ENCODE measurements at places on chromosomes 12 and 14.

DNA sequence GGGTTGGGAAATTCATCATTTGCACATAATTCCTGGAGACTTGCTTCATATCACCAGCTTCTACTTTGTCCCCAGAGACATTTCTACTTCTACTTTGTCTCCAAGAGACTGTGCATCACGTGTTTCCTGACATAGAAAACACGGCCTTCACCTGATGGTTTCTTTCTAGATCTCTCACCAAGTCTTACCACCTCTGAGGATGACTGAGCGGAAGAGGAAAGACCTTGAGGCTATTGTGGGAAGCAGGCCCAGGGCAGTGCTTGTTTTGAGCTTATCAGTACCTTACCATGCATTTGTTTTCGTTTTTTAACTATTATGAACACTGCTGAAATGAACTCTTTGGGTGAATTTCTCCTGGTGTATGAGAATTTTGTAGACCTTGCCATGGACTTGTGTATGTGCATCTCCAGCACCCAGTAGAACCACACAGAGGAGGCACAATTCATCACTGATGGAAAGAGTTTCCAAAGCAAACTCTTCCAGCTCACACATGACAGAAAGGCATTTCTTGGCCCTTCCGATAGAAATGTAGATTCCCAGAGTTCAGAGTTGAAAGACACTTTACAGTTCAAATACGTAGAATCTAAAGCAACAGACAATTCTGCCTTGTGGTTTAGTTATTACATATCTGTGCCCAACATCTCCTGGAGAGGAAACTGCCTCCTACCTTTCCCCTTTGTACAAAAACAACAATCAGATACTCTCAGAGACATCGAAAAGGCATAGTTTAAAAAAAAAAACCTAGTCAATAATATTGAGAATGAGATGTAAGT is 434.7 kb downstream of the FUT8 start:
- DNase-seq, result no peak

DNA sequence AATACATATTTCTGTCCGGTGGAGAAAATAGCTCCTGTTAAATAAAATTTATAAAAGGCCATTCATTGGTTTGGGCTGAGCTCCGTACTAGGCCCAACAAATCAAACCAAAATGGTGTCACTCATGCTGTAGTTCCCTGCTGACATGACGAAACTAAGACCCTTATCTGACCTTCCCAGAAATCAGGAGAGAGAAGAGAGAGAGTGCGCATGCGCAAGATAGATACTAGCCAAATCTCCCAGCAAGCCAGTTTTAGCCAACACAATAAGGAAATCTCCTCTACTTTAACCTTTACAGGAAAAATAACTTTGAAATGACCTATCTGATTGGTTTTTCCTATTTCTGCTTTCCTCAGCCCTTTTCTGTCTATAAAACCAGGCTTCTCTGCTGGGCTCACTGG is 152.7 kb upstream of the RMST start:
- no peak for DNase-seq

- no peak for DNase-seq
Measured at GRCh38 chr12:82596483-82596882, 90.2 kb upstream of the TMTC2 start.

DNA sequence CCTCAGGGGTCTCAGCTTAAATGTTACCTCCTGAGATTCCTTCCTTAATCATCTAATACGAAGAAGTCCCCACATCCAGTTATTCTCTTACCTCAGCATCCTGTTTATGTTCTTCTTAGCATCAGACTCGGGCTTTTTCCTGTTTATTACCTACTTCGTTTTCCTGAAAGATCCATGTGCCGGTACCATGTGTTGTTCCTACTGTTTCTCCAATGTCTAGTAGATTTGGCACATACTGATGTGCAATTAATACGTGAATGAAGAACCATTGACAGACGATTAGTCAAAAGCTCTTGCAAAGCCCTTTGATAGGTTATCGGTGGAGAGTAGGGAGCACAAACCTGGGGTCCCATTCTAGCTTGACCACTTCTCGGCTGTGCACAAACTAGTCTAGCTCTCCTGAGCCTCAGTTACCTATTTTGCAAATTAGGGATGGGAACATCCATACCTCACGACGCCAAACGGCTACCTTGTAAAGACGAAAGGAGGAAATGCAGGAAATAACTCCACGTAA is 735 bp upstream of the MAPKAPK5 start:
- DNase-seq, result no peak

DNA sequence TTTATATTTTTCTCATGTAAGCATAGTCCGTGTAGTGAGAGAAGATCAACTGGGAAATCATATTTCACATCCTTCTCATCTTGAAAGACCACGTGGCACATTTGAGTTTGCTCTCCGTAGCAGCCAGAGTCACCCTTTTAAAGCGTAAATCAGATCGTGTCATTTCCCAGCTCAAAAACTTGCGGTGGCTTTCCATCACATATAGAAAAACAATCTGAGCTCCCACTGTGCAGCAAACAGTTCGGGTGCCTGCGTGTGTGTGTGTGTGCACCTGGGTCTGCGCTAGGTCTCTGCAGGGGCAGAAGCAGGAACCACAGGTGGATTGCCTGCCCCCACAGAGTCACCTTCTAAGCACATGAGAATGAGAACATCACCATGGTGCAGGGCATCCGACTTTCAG is 338.2 kb downstream of the TRHDE start:
- no peak for DNase-seq

- DNase-seq, result peak; percentile 81
Measured at GRCh38 chr14:62443796-62444195, 601.5 kb downstream of the KCNH5 start.

GRCh38 chr14:74599946-74600345 is 12.1 kb downstream of the LTBP2 start:
- DNase-seq, result no peak

DNA sequence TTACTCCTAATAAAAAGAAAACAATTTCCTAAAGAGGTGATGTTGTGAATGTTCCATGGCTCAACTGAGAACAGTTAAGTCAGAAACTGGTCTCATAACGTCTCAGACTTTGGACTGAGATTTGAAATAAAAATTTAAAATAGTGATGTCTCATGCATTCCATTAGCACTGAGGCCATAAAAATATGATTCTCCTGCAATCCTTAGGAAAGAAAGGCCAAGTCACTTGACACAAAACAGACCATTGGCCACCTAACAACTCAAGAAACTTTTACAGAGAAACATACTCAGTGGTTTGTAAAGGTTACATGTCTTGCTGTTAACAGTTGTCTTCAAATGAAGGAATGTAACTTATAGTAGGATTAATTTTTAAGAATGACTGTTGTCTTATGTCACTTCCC is 58.1 kb downstream of the STAB2 start:
- peak; percentile 11 for DNase-seq

- DNase-seq, result no peak
Measured at GRCh38 chr12:52682938-52683574, 2.8 kb upstream of the KRT1 start.

GRCh38 chr12:28975564-28976340 is 173.3 kb upstream of the FAR2 start:
- no peak for DNase-seq

DNA sequence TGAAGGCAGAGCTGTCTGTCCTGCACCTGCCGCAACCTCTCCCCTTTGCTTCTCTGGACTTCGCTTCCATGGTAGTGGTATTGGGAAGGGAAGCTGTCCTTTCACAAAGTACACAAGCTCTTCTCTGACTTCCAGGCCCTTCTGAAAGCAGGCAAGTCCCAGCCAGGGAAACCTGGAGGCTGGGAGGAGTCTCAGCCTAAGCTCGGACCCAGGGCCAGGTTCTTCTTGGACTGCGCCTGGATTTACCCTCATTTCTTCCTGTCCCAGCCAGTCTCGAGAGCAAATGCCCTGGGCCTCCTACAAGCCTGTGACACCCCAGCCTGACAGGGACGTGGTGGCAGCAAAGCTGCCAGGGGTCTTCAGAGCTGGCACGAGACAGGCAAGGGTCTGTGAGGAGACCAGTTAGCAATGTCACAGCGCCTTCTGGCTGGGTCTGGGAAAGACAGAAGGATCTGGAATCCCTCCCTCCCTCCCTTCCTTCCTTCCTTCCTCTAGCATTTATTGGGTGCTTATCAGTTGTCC is 22.4 kb downstream of the ISCA2 start:
- DNase-seq, result no peak

DNA sequence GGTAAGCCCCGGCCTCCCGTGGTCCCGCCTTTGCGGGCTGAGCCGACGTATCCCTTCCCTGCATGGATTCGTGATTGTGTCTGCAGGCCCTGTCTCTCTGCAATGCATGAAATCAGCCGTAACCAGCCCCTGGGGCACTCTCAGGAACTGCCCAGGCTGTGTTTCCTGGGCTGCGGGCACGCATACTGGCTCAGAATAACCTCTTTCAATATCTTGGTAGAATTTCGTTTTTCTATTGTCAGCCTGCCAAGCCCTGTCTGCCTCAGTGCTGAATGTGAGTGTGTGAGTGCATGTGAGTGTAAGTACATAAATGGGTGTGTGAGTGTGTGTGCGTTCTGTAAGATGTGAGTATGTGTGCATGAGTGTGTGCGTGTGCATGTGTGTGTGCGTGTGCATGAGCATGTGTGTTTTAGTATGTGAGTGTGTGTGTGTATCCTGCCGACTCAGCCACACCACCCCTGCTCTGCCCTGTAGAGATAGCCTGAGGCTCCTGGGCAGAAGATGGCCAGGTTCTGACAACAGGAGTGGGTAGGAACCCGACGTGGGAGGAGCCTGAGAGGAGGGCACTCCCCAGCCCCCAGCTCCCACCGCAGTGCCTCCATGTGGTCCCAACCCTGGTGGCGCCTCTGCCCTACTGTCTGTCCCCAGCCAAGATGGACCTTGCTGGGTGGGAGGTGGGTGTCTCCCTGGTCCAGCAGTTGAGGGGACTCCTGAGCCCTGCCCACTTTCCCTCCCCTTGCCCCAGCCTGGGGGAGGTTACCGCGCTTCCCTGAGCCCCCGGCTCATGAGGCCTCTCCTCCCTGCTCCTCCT is 268.8 kb downstream of the ADGRD1 start:
- DNase-seq, result no peak

- peak; percentile 99 for DNase-seq
Measured at GRCh38 chr12:95217377-95218149, at the start of the genes FGD6 and VEZT. Gene FGD6, minus strand, starts transcription at chr12:95217467. Its CDS starts 227 bp downstream, at chr12:95217240. Gene VEZT, plus strand, starts transcription at chr12:95217807. Its CDS starts 44 bp downstream, at chr12:95217851.

DNA sequence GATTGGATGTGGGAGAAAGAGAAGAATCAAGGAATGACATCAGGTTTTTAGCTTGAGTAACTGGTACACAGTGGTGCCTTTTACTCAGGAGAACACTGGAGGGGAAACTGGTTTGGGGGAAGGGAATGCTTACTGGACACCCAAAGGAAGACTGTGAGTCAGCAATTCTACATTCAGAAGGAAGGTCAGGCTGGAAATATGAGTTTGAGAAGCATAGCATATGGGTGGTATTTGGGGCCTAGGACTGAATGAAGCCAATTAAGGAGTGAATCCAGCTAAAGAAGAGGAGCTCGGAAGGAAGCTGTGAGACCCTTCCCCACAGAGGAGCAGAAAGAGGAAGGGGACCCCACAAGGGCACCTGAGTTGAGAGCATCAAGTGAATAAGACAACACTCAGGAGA is 35.4 kb downstream of the DMAC2L start:
- peak; percentile 76 for DNase-seq

DNA sequence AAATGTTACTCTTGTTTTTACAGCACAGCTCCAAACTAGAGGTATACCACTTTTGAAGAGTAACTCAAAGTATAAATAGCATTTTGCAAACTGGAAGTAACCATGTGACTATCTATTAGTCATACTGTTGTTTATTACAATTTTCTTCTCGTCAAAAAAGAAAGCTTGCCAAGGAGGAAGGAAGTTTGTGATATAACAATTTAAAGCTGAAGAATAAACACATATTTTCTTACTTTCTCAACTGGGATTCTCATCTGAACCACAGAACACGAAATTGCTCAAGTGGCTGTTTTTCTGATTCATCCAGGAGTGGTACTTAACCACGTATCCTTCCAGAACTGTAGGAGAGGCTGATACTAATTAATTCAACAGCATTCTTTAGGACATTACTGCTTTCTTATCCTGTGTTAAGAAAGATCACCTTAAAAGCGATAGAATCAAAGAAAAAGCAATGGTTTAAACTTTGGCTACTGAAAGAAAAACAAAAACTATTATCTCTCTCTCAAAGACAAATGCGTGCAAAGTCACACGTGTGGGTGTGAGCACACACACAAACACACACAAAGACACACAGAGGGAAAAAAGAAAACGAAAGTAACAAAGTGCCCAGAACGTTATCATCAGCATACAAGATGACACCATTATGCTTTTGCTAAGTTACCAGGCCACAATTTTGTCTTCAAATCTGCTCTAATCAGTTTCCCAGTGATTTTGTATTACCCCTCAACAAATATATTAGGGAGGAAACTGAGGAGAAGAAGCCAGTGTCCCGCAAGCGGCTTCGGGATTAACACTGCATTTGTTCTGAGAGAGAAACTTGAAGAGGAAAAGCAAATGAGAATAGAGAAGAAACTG is at the start of gene CLEC2B:
CLEC2B (minus strand) TSS at position 48 of the 855 bp plus-strand sequence.
- DNase-seq, result peak; percentile 53

DNA sequence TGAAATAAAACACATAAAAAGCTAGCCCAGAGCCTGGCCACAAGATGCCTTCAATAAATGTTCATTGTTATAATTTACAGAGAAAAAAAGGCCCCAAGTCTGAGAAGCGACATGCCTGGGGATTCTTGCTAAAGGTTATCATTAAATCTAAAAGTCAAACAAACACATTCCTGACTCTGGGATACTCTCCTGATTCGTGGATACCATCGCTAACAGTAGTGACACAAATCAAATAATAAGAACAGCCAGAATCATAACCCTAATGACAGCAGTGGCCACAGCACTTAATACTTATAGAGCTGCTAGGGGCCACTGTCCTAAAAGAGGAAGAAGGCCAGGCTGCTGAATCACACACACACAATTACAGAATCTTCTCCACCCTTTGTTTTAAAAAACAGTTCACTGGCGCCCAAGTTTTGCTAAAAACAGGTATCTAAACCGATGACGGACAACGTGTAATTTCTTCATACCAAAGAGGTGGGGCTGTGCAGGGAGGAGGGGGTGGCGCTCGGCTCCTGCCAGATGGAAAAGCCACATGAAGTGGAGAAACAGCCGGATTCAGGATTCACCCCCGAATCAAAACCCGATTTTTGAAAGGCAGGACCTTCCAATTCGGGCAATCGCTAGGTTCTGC is 1.2 kb downstream of the CLIP1 start:
- peak; percentile 43 for DNase-seq

- DNase-seq, result no peak
Measured at GRCh38 chr12:2317772-2318171, 265.0 kb downstream of the CACNA1C start.

- peak; percentile 26 for DNase-seq
Measured at GRCh38 chr12:83958997-83959396, 953.6 kb downstream of the SLC6A15 start.

GRCh38 chr12:106769078-106769477 is 5.4 kb upstream of the RIC8B start:
- peak; percentile 72 for DNase-seq

- no peak for DNase-seq
Measured at GRCh38 chr12:115936997-115937916, 340.2 kb downstream of the MED13L start.

- no peak for DNase-seq
Measured at GRCh38 chr12:124191966-124192365, 102.9 kb upstream of the RFLNA start.

GRCh38 chr12:55818886-55819285 is 1.0 kb downstream of the ORMDL2 start:
- DNase-seq, result no peak

DNA sequence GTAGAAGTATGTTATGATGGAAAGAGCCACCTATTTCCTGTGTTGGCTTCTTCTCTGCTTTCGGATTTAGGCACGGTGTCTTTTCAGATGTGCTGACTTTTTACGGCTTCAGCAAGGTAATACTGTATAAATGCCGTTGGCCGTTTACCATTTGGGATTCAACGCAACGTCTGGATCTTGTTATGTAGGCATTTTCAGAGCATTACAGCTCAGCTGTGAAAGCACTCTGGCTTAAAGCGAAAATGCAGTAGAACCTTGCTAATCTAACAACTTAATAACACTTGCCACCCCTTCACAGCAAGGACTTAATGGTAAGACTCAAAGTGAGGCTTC is 229.9 kb downstream of the EFCAB11 start:
- peak; percentile 35 for DNase-seq

Measured in fibroblast of skin of back (primary cell).